ENCODE measurements at places on chromosomes 4 and X.

- peak; percentile 44 for DNase-seq
These were observed 116.8 kb upstream of the SHISA3 start for GRCh38 chr4:42280327-42281095.

DNA sequence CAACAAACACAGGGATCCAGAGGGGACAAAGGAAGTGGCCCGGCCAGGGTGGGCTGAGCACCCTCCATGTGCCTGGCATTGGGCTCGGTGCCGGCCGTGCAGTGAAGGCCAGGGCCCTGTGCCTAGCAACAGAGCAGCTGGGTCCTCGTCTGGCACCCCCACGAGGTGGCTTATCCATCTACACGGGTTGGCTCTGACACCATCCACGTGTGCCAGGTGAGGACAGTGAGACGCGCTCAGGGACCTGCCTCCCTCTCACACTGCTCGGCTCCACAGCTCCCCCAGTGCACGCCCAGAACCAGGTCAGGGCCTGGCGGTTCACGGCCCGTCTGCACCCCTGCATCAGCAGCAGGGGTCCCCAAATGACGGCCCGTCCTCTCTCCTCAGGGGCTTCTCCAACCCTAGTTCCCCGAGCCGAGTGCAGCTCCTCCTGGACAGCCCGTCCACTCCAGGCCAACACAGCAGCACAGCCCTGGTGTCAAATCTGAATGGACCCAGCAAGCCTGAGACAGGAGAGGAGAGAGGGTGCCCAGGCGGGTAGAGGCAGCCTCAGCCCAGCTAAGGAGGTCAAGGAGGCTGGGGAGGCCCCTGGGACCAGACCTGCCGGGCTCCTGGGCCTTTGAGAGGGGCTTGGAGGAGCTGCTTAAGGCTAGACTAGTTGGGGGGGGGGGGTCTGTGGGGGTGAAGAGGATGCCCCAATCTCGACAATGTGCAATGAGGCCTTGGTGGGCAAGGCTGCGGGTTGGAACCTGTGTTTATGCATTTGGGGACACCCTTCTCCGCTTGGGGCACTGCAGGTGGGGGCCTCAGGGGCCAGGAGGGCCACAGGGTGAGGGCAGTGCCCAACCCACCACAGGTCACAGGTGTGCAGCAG is 113.6 kb downstream of the FAM53A start:
- DNase-seq = no peak

GRCh38 chr4:165709973-165710526 is 163.0 kb upstream of the TLL1 start:
- DNase-seq = no peak

- no peak for DNase-seq
These were observed 129.9 kb downstream of the SPRY1 start for GRCh38 chr4:123526511-123526910.

- no peak for DNase-seq
These were observed 120.2 kb upstream of the PSAPL1 start for GRCh38 chr4:7554905-7555304.

GRCh38 chr4:111943796-111944203 is 201.5 kb upstream of the FAM241A start:
- peak; percentile 34 for DNase-seq

- no peak for DNase-seq
These were observed 60.7 kb upstream of the RAPGEF2 start for GRCh38 chr4:159042097-159042605.

GRCh38 chrX:6307156-6307555 is 78.5 kb upstream of the NLGN4X start:
- DNase-seq = no peak

DNA sequence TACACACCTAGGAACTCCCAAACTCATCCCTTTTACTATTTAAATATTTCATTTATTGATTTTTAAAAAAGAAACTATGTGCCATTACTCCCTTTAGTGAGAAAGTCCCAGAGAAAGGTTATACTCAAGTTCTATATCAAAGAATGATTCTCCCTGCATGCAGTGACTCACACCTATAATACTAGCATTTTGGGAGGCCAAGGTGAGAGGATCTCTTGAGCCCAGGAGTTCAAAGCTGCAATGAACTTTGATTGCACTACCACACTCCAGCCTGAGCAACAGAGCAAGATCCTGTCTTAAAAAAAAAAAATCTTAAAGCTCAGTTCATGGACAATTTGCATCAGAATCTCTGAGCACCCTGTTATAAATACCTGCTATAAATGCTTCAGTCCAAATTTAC is 9.2 kb upstream of the RBPJ start:
- no peak for DNase-seq

- no peak for DNase-seq
These were observed 492.8 kb upstream of the NR3C2 start for GRCh38 chr4:148934926-148935578.

GRCh38 chr4:3021627-3022026 is 52.7 kb downstream of the HTT-AS start:
- no peak for DNase-seq

- no peak for DNase-seq
These were observed 117.9 kb downstream of the STIM2 start for GRCh38 chr4:26978387-26979053.

GRCh38 chrX:24506082-24506481 is 41.0 kb downstream of the PDK3 start:
- DNase-seq = no peak

DNA sequence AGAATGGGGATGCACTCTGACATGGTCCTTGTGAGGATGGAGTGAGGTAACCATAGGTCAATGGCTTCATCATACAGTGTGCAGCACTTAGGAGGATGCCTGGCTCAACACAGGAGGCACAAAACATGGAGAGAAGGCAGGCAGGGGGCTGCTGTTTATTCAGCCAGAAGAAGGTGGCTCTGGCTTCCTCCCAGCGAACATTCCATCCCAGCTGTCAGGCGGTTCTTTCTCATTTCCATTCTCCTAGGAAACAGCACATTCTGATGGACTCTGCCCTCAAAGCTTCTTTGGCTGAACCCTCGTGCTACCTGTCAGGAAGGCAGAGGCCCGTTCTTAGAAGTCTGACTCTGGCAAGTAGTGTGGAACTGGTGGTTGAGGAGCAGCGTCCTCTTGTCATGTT is 18.6 kb downstream of the STK32B start:
- DNase-seq = no peak

- DNase-seq = no peak
These were observed 16.0 kb downstream of the UBA6 start for GRCh38 chr4:67684839-67685531.

GRCh38 chrX:32571579-32571978 is 639.8 kb downstream of the DMD start:
- no peak for DNase-seq

DNA sequence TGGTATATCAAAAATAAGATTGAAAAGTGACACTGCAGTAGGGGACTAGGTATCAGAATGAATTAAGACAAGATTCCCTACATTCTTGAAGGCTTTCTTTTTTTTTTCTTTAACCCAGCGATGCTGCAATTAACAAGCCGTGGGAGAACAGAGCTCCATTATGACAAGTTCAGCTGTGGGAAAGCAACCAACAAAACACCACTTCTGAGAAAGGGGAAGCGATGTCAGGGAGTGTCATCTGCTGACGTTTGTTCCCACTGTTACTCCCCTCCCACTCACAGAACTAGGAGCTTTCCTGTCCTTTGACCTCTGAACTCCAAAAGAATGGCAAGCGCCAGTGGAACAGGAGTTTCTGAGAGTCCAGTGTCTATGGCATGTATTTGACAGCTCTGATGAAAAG is 90.2 kb upstream of the SLITRK2 start:
- no peak for DNase-seq

GRCh38 chr4:791898-792625 is 33.9 kb downstream of the CPLX1 start:
- no peak for DNase-seq

- no peak for DNase-seq
These were observed 37.0 kb upstream of the CD99L2 start for GRCh38 chrX:150935467-150935866.
